Sigmoid colon (tissue), 7 donors: ENCODE measurements at places on chromosomes 4 and X. TPM values are rescaled to one million over a fixed set of nuclear protein-coding genes. Genes with fewer than 3 reads are reported as not detected.
A peak's percentile ranks its signal among the peaks of the same experiment; 100 is the strongest.

GRCh38 chr4:178899084-178899483, 1456.8 kb upstream of the AGA start:
- H3K4me3 ChIP-seq = no peak overlapping the region
- no peaks in the 10 kb centered on the region for H3K36me3 ChIP-seq
- no peaks in the 10 kb centered on the region for H3K4me1 ChIP-seq
- H3K27me3 ChIP-seq = no peaks in the 10 kb centered on the region
- DNase-seq = no peak
- no peak overlapping the region for H3K27ac ChIP-seq

DNA sequence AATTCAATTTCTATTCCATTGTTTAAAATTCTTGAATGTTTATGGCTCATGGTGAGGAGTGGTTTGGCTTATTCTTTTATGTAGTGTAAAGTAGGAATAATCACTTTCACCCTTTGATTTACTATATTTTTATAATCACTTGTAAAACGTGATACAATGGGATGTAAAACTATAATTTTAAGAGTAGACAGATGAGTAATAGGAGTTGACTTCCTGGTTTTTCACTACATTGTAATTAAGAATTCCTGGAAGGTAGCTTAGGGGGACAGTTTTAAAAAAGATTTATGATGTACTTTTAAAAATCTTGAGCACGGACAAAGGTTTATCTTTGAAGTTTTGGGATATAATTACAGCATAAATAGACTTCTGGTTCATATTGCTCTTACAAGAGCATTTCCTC, 65.3 kb downstream of the PDGFC start:
- DNase-seq = no peak
- H3K27me3 ChIP-seq = no peaks in the 10 kb centered on the region
- no peak overlapping the region for H3K4me3 ChIP-seq
- no peak overlapping the region for H3K27ac ChIP-seq

ARHGAP36 gene
- total RNA-seq = not detected

SYP gene
- total RNA-seq = 13.7 TPM

GRCh38 chrX:1472975-1473374, 20.3 kb upstream of the ASMTL start:
- peaks cover 27% of the 10 kb centered on the region for H3K27me3 ChIP-seq
- no peak for DNase-seq
- no peaks in the 10 kb centered on the region for H3K36me3 ChIP-seq
- no peaks in the 10 kb centered on the region for H3K4me1 ChIP-seq
- no peak overlapping the region for H3K27ac ChIP-seq

CXCL10 gene
- not detected for total RNA-seq

DNA sequence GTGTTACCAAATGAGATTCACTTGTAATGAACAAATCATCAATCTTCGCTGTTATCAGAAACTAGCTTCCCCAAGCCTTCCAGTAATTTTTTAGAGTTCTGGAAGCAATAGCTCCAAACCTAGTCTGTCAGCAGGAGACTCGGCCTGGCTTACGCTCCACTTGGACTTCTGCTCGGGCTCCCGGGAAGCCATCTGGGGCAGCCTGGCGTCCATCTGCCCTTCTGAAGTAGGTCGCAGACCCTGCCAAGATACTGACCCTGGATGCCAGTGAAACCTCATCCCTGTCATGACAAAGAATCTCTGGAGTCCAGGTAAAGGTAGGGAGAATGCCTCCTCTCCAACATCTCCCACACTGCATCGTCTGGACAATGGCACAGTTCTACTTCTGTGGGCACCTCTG, 493.8 kb upstream of the ZFP42 start:
- no peaks in the 10 kb centered on the region for H3K27me3 ChIP-seq
- H3K36me3 ChIP-seq = no peaks in the 10 kb centered on the region
- no peak for DNase-seq
- H3K4me3 ChIP-seq = no peak overlapping the region

FTSJ1 gene
- 24.6 TPM for total RNA-seq

ARAP2 gene
- 16.9 TPM for total RNA-seq

EREG gene
- total RNA-seq = 0.71 TPM

GRCh38 chr4:5693871-5694270, 14.5 kb downstream of the EVC2 start:
- peaks cover 12% of the 10 kb centered on the region for H3K36me3 ChIP-seq
- no peak overlapping the region for H3K4me3 ChIP-seq
- H3K27ac ChIP-seq = no peak overlapping the region
- no peaks in the 10 kb centered on the region for H3K27me3 ChIP-seq
- H3K4me1 ChIP-seq = no peaks in the 10 kb centered on the region

DNA sequence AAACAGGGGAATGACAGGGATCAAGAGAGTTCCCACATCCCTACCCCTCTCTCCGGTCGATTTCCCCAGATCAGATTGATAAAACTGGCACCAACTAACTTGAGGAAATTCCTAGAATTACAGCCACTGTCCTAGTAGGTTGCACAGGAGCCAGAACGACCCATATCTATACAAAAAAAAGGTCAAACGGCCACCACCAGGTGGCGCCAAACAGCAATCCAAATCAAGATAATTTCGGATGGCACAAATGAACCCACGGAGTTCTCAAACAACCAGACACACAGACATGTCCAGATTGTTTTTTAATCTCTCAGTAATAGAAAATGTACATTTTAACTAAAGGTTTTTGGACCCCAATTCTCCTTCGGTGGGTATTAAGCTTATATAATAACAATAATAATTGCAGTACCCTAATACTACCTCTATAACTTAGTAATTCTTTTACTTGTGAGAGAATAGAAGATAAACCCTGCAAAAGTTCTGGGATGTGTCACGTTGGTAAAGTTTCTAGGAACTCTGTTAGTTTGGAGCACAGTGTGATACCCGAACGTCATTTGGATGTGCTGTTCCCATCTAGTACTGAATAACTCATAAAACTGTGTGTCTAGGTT, 212.6 kb downstream of the SPOCK3 start:
- no peaks in the 10 kb centered on the region for H3K4me1 ChIP-seq
- peak; percentile 66 for DNase-seq
- H3K27ac ChIP-seq = no peak overlapping the region
- no peaks in the 10 kb centered on the region for H3K27me3 ChIP-seq
- no peaks in the 10 kb centered on the region for H3K36me3 ChIP-seq

DNA sequence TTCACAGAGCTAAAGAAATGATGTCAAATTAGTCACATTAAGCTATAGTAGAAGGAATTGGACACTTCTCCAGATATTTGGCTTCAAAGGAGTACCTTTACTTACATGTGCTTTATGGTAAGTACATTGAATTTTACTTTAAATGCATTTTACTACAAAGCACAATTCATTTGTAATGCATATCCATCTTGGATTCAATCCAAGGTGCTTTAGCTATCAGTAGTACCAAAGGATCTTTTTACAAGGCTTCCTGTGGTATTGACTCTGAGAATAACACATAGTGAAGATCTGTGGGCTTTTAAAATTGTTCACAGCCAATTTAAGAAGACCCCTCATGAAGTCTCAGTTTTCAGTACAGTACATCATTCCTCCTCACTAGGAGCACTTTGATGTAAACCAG, 13.2 kb downstream of the THAP6 start:
- no peak for DNase-seq
- no peaks in the 10 kb centered on the region for H3K27me3 ChIP-seq
- H3K27ac ChIP-seq = no peak overlapping the region
- no peaks in the 10 kb centered on the region for H3K4me1 ChIP-seq
- H3K36me3 ChIP-seq = peaks cover 74% of the 10 kb centered on the region

DNA sequence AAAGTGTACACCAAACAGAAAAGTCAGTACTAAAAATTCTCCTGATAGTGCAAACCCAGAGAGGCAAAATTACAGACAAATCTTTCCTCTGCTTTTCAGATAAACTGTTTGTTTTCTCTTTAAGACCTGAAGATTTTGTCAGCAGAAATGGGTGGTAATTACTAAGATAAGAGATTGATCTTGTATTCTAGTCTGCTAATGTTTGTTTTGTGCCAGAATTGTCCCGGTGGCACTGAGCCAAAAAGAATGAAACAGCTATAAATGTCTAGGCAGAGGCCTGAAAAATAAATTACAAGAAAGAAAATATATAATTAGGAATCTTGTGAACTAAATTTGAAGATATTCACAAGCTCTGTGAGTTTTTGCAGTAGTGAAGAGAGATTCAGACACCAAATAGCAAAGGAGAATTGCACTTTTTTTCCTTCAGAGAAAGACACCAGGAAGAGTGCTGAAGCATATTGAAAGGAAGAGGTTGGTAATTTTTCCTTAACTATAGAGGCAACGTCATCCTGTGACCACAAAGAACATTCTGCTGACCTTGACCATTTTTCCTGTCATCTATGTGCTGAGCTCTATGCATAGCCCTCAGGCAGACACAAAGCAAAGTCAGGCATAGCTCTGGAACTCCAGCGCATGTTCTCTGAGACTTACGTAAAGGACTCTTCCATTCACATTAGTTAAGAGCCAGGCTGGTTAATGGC, 314.5 kb upstream of the RASGEF1B start:
- H3K4me1 ChIP-seq = peaks cover 11% of the 10 kb centered on the region
- H3K27ac ChIP-seq = no peak overlapping the region
- no peak for DNase-seq
- H3K36me3 ChIP-seq = no peaks in the 10 kb centered on the region
- no peaks in the 10 kb centered on the region for H3K27me3 ChIP-seq
- no peak overlapping the region for H3K4me3 ChIP-seq

AVPR2 gene
- 1.1 TPM for total RNA-seq

MXRA5 gene
- total RNA-seq = 5.4 TPM

DNA sequence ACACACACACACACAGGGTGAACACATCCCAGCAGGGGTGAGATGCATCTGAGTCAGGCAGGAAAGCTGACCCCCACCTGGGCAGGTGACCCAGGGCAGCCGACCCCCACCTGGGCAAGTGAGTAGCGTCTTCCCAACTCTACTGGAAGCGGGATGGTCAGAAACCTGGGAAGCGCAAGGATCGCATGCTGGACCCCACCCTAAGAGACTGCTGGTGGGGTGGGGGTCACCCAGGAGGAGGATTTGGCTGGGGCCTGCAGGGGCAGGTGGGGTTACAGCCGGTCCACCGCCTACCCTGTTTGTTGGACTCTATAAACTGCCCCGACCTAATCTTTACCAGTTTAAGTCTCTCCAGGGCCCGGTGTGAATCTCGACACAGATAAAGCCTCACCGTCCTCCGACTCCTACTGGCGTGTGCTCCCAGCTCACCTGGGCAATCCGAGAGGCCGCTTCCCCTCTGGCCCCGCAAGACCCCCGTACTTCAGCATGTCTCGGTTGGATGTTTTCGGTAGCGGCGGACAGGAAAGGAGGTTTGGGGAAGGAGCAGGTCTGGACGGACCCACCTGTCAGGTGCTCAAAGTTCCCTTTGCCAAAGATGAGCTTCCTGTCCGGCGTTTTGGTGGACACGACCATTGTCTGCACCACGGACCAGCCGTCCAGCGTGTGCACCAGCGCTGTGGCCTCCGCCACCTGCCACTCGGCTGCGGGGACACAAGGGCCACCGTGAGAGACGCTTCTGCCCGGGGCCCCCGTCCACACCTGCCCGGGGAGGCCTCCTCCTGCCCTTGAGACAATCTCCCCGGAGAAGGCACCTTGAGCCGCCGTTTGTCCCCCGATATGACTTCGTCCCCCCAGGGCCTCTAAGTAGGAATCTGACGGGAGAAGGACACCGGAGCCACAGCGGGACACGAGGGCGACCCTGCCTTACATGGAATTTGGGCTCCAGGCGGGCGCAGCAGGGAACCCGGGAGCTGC, 2.0 kb downstream of the GTPBP6 start:
- H3K27ac ChIP-seq = peak overlapping the region; percentile 96
- H3K4me3 ChIP-seq = no peak overlapping the region
- peak; percentile 72 for DNase-seq
- peaks cover 30% of the 10 kb centered on the region for H3K36me3 ChIP-seq
- no peaks in the 10 kb centered on the region for H3K4me1 ChIP-seq

DNA sequence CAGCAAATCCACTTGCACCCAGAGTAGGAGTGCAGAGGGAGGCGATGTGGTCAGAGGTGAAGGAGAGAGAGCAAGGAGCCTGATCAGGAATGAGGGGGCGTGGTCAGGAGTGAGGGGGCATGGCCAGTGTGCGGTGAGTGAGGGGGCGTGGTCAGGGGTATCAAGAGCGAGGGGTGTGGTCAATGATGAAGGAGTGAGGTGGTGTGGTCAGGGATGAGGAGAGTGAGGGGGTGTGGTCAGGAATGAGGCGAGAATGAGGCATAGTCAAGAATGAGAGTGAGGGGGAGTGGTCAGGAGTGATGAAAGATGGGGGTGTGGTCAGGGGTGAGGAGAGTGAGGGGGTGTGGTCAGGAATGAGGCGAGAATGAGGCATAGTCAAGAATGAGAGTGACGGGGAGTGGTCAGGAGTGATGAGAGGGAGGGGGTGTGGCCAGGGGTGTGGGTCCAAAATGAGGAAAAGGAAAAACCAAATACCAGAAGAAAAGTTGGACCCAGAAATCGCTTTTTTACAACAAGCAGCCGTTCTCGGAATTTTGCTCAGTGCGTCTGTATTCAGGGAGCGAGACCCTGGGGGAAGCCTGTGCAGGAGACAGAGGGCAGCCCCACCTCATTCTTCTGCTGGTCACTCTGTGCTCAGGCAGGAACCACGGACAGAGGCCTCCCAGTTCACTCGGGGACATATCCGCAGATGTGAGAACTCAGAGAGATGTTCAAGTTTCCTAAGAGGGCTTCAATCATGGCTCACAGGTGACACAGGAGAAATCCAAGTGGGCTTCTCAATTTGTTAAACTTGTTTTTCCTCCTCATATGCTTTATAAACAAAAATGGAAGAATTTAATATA, 47.5 kb downstream of the MAGEA1 start:
- H3K27ac ChIP-seq = no peak overlapping the region
- no peaks in the 10 kb centered on the region for H3K4me1 ChIP-seq
- no peak for DNase-seq
- no peaks in the 10 kb centered on the region for H3K36me3 ChIP-seq
- no peak overlapping the region for H3K4me3 ChIP-seq
- no peaks in the 10 kb centered on the region for H3K27me3 ChIP-seq

GRCh38 chr4:172751550-172751949, 417.1 kb upstream of the GALNT7 start:
- no peaks in the 10 kb centered on the region for H3K36me3 ChIP-seq
- H3K27ac ChIP-seq = no peak overlapping the region
- no peaks in the 10 kb centered on the region for H3K4me1 ChIP-seq
- no peak overlapping the region for H3K4me3 ChIP-seq

- no peak overlapping the region for H3K4me3 ChIP-seq
- H3K36me3 ChIP-seq = no peaks in the 10 kb centered on the region
- DNase-seq = no peak
- no peaks in the 10 kb centered on the region for H3K4me1 ChIP-seq
- H3K27ac ChIP-seq = no peak overlapping the region
These were observed 108.0 kb upstream of the PDE5A start for GRCh38 chr4:119736559-119736958.

PRDM8 gene
- total RNA-seq = 17.4 TPM

- no peaks in the 10 kb centered on the region for H3K4me1 ChIP-seq
- DNase-seq = no peak
- no peak overlapping the region for H3K27ac ChIP-seq
- no peaks in the 10 kb centered on the region for H3K36me3 ChIP-seq
These were observed 85.1 kb downstream of the SPRY1 start for GRCh38 chr4:123481717-123482116.

DRD5 gene
- total RNA-seq = not detected
